CD8-positive, alpha-beta memory T cell (primary cell): ENCODE measurements at places on chromosomes 2 and 18. TPM values are rescaled to one million over a fixed set of nuclear protein-coding genes. Genes with fewer than 3 reads are reported as not detected.

DNA sequence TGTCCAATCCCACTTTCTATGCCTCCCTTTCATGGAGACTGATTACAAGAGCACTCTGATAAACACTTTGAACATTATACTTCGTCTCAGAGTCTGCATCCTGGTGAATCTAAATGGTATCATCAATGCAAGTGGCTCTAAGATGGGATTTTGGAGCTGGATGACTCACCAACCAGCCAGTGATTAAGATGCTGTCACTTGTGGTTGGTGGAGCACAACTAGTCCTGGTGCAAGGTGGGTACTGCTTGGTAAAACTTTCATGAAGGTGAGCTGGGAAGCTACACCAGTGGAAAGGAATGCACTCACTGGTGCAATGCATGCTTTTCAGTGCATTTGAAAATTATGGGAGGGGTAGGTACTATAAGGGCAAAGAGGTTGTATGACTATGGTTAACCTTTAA lies 137.7 kb upstream of the TRIB2 start:
- no peak for DNase-seq

DNA sequence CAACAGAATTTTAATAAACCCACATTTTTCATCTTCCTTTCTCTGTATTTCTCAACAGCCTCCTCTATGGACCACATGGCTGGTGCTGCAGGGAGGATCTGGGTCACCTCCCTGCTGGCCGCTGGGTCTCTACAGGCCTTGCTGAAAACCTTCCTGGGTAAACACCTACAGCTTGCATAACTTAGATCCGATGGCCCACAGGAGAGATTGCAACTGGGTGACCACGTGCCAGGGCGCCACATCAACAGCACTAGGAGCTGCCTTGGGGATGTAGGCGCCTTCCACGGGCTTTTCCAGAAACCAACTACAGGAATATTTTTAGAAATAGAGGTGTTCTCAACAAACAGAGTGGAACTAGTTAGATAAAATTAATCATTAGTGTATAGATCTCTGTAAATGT lies 19.4 kb downstream of the TMEM18 start:
- DNase-seq, result no peak

- no peak for DNase-seq
These were observed 88.2 kb downstream of the TMEM163 start for GRCh38 chr2:134630504-134631159.

- no peak for DNase-seq
These were observed 45.4 kb downstream of the LCT start for GRCh38 chr2:135791418-135792190.

DNA sequence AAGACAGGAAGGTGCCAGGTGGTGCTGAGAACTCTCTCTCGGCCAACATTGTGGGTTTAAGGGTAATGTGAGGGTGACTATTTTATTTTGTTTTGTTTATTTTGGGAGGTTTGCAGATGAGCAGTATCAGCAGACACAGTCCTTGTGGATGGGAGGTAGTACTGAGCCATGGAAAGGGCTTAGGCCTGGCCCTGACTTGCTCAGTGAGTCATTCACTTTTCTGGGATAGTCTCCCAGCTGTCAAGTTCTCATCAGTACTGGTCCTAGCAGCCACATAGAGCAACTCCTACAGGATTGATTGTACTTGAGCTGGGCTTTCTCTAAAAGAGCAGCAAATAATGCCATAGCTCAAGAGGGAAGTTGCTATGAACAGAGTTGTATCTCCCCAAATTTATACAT lies 175.2 kb downstream of the LOXHD1 start:
- DNase-seq, result no peak

- DNase-seq, result no peak
These were observed 667 bp upstream of the SCYGR4 start for GRCh38 chr2:227616631-227617030.

Gene GAL3ST2
- 0.16 TPM for total RNA-seq

- DNase-seq, result no peak
These were observed 439.2 kb downstream of the PIK3C3 start for GRCh38 chr18:42394238-42394637.

Gene WDPCP
- total RNA-seq, result 7.2 TPM

Gene CTLA4
- 37.7 TPM for total RNA-seq

DNA sequence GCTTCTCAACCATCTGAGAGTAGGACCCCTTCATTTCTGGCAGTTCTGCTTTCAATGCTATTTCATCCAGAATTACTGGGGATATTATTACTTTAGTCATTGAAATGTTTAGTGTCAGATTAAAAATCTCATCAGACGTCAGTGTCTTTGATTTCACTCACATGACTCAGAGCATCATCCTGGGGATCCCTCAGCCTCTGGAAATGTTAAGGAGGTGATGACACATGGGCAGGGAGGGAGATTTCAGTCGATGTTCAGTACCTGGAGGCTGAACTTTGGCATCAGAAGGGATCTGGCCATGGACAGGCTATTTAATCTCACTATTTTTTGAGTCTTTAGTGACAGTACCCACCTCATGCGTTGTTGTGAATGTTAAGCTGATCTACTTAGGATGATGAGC lies 39.1 kb downstream of the OSBPL6 start:
- DNase-seq, result no peak

DNA sequence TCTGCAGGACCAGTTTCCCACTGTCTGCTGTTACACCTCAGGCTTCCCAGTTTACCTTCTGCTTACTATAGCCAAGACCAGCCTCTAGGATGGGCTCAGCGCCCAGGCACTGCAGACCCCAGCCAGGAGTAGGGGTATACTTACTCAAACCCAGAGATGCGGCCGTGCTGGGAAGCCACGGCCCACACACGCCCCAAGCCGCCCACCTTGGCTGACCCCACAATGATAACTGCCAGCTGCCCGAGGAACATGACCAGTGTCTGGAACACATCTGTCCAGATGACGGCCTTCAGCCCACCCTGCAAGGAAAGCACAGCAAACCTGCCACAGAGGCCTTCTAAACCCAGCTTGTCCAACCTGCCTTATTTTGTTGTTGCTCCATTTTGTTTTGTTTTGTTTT lies 6.6 kb upstream of the ATRAID start:
- no peak for DNase-seq

DNA sequence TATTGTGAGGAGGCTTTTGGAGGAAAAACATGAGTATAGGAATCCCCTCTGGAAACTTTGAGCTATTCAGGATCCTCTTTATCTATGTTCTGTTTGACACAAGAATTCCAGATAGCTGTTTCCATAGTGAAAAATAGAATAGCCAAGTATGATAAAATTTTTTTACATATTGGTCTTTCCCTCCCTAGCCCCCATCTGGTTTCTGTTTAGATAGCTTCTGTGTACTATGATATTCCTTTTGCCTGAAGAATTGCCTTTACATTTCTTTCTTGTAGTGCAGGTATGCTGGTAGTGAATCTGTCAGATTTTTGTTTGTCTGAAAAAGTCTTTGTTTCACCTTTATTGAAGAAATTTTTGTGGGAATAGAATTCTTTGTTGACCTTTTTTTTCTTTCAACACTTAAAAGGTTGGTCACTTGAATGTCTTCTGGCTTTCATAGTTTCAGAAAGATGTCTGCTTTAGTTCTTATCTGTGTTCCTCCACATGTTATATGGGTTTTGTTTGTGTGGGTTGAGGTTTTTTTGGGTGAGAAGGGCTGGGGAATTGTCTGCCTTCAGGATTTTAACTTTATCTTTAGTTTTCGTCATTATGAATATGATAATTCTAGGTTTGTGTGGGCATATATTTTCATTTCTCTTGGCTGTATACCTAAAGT lies 29.9 kb upstream of the FBLN7 start:
- DNase-seq, result no peak

DNA sequence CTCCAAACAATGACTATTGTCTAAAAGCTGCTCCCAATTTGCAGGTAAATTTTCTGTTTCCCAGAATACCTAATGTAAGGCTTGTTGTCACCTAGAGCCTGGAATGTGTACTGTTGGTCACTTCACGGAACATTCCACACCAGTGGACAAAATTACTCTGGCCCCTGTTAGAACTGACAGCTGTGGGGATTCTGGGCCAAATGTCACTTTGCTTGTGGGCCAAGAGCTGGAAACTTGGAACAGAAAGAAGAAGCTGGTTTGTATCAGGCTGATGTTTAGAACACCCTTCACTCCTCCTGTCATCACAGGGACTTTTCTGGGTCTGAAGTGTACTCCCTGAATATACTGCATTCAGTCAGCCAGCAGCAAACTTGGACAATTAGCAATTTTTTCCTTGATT lies 495.6 kb upstream of the SYT4 start:
- DNase-seq, result no peak
